G401 (cell line): ENCODE measurements at places on chromosomes 7 and 10. TPM values are rescaled to one million over a fixed set of nuclear protein-coding genes. Genes with fewer than 3 reads are reported as not detected.
A peak's percentile ranks its signal among the peaks of the same experiment; 100 is the strongest.

- DNase-seq: no peak
These were observed 28.5 kb downstream of the CHAT start for GRCh38 chr10:49642311-49642710.

GRCh38 chr10:75654171-75654771 lies 222.8 kb downstream of the LRMDA start:
- DNase-seq: no peak

DNA sequence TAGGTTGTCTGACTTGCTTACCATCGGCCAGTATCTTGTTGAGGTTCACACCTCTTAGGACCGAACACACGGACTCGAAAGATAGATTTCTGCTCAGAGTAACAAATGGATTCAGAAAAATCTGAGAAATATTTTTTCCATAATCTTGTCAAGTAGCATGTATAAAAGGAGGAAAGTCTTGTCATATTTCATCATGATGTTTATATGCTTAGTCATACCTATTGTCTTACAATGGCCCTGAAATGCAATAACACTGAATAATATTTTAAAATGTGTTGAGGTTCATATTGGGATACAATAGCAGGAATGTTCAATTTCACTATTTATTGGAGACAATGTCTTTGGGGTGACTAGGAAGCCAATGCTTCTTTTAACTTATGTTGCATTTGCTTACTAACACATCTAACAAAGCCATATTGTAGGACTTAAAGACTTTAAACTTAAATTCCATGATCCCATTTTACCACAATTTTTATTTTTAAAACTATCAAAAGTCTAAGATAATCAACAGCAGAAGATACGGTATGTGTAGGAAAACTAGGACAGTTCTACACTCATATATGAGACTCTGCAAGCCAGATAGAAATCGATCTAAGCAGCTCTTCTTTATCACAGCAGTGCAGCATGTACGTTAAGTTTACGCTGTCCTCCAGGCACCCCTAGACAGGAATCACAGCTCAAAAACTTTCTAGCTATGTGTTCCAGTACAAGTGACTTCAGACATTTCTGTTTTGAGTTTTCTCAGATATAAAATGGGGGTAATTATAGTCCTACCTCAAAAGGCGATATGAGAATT lies 135.7 kb upstream of the CAV2 start:
- DNase-seq: no peak

DNA sequence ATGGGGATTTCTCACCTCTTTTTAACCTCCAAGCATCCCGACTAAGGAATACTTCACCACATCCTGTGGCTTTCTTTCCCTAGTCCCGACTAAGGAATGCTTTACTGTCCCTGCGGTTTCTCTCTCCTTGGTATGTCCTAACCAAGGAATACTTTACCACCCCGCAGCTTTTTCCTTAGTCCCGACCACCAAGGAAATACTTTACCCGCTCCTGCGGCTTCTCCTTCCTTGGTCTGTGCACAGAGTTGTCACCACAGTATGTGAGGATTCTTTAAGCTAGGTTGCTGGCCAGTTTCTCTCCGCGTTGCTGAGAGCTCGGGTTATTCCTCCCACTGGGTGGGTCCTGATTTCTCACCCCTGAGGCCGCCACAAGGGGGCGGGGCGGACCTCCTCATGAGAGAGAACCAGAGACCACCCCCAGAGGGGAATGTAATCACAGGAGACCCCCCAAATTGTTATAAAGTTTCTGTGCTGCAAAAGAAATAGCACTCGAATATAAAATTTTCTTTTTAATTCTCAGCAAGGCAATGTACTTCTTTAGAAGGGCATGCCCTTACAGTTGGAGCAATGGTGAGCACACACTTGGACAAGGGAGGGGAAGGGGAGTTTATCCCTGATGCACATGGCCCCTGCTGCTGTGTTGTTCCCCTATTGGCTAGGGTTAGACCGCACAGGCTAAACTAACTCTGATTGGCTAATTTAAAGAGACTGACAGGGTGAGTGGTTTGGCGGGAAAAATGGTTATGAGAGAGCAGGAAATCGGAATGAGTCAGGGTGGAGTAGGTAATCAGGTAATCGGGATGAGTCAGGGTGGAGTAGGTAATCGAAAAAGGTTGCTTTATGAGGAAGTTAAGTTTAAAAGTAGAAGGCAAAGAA lies 12.8 kb downstream of the SUGCT start:
- DNase-seq: no peak

- no peak for DNase-seq
These were observed 1.2 kb upstream of the ZEB1 start for GRCh38 chr10:31317652-31318381.

DNA sequence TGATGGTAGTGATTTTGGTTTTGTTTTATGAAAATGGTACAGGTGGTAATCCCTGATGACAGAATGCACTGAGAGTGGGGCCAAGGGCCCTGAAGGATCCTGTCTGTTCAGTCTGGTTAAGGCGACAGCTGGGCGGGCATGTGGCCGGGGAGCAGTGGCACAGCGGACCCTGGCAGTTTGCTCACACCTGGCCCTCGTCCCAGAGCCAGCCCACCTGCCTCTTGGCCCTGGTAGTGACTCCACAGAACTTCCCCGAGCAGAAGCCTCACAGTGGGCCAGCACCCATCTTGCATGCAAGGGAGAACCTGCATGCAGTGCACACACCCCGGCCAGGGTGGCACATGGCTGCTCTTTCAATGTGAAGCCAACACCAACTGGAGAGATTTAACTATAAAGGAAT lies 82.8 kb downstream of the ALOX5 start:
- DNase-seq: peak; percentile 93

- DNase-seq: no peak
These were observed 1158.8 kb upstream of the SORCS1 start for GRCh38 chr10:108323274-108323798.

GRCh38 chr7:151387161-151388006 lies 22.5 kb downstream of the WDR86 start:
- DNase-seq: no peak

DNA sequence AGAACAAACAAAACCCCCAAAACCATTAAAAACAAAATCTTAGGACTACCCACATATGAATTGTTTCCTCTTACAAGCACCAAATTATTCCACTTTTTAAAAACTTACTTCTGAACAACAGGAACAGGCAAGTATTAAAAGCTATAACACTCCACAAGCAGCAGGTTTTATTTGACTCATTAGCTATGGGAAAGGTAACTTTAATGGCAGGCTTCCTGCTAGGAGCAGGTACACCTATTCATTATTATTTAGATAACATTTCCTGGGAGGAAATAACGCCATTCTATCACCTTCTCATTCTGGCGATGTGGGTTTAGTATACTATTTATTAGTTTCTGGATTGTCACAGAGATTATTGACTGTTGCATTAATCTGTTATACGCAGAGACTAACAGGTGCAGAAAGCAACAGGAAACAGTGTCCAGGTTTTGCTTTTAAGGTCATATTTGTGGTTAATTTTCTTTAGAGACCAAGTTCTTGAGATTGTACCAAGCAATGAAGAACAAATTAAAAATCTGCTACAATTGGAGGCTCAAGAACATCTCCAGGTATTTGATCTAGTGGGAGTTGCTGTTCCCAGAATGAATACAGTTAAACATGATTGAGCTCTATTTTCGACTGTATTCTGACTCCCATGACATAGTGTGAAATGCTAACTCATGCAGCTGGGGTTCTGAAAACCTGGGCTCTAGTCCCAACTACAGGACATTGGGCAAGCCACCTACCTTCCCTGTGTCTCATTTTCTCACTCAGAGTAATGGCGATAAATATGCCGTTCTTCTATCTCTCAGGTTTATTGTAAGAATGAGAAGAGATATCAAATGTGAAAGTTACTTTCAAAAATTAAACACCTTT lies 2.0 kb downstream of the CPA2 start:
- DNase-seq: no peak

GRCh38 chr7:46226860-46227259 lies 305.8 kb upstream of the IGFBP3 start:
- no peak for DNase-seq

- DNase-seq: no peak
These were observed 212.8 kb downstream of the ANK3 start for GRCh38 chr10:60176925-60177324.

GRCh38 chr7:11768263-11768662 lies 63.7 kb downstream of the THSD7A start:
- no peak for DNase-seq

DNA sequence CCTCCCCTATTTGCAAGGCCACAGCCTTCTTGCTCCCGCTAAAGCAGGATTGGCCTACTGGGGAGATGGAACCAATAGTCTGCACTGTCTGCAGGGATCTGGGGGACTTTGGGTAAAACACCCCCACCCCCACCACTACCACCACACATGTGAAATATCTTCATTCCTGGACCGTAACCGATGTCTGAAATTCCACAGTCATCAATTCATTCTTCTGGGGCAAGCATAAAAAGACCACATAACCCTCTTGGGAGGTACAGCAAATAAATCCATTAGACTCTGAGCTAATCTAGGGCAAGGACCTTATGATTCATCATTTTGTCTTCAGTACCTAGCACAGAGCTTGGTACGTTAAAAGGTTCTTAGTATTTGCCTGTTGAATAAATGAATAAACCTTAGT lies 307.8 kb downstream of the GPAM start:
- no peak for DNase-seq

Gene WASHC2A
- 30.6 and 38.3 TPM in 2 replicates for total RNA-seq

Gene VENTX
- total RNA-seq: 0.12 TPM in 1 of 2 replicates, not detected in the other

Gene CALML3
- total RNA-seq: not detected in 2 replicates

Gene METTL27
- total RNA-seq: not detected in 2 replicates
